D721Med (cell line): ENCODE measurements at places on chromosomes 11 and 22.

- no peak for DNase-seq
Observed at GRCh38 chr11:92128026-92128425, 96.6 kb upstream of the FAT3 start.

DNA sequence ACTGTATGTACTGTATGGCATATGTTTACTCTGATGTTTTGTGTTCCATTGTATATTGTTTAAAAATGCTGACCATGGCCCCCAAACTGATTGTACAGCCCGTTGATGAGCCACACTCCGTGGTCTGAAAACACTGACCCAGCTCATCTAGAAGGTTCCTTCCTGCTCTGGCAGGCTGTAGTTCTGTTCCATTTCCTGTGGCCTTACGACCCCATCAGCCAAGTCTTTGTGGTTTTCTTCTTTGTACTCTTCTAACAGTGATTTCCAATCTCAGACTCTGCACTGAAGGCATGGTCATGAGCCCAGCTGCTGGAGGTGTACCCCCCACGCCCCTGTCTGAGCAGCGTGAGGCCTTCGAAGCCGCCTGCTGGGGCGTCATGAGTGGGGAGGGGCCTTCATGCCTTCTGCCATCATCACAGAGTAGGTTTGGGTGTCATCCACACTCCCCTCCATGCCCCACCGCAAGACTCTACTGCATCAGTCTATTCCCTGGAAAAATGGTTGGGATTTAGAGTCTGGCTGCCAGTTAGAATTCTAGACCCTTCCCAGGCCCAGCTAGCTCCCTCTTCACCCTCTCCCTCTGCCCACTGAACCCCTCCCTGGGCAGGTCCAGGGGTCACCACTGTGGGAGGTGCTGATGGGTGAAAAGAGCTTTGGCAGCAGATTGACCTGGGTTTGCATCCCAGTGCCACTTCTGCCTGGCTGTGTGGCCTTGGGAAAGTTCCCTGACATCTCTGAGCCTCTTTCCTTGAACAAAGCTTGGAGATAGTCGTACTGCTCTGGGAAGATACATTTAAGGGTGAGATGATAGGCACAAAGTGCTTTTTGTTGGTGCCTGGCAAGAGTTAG, 11.3 kb upstream of the C11orf96 start:
- no peak for DNase-seq

DNA sequence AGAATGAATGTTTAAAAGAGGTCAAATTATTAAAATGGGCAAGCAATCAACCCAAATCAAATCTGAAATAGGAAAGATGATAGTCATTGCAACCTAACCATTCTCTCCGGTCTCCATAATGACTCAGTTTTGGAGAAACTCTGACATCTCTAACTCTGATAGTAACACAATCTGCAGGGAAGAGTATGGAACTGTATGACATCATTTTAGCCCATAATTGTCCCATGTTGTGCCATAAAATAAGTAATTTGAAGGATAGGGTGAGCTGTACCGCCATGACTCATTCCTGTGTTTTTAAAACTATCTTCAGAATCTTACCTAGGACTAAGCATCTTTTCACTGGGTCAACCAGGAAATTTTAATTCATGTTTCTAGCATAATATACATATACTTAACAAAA, 350.8 kb downstream of the DLG2 start:
- no peak for DNase-seq

DNA sequence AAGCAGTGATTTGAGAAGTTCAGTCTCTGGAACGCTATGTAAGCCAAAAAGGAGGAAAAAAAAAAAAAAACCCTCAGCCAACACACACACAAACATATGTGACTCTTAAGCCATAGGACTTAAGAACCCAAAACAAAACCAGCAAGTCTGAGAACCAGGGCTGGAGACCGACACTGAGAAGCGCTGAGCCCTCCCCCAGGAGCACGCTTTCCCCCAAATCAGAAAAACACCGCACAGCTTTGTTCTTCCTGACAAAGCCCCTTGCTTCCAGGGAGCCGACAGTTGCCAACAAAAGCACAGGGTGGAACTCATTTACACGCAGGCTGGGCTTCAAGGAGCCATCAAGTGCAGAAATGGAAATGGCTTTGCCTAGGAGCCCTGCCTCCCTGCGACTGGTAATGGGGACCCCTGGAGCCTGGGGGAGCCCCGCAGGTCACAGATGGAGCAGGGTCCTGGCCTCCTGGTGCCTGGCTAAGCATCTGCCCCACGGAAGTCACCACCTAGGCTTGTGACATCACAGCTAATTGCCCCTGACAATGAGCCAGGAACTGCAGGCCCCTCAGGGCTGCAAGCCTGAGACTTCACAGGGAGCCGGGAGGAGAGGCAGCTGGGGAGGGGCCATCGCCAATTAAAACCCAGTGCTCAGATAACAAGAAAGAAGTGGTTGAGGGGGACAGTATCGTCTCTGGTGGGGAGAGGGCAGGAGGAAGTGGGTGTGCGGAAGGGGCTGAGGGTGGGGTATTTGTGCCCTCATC, 66.9 kb downstream of the NFAM1 start:
- no peak for DNase-seq

- no peak for DNase-seq
Observed at GRCh38 chr11:12968826-12969225, 40.3 kb upstream of the RASSF10 start.

GRCh38 chr11:81866896-81867295, 866.8 kb downstream of the FAM181B start:
- DNase-seq: no peak

DNA sequence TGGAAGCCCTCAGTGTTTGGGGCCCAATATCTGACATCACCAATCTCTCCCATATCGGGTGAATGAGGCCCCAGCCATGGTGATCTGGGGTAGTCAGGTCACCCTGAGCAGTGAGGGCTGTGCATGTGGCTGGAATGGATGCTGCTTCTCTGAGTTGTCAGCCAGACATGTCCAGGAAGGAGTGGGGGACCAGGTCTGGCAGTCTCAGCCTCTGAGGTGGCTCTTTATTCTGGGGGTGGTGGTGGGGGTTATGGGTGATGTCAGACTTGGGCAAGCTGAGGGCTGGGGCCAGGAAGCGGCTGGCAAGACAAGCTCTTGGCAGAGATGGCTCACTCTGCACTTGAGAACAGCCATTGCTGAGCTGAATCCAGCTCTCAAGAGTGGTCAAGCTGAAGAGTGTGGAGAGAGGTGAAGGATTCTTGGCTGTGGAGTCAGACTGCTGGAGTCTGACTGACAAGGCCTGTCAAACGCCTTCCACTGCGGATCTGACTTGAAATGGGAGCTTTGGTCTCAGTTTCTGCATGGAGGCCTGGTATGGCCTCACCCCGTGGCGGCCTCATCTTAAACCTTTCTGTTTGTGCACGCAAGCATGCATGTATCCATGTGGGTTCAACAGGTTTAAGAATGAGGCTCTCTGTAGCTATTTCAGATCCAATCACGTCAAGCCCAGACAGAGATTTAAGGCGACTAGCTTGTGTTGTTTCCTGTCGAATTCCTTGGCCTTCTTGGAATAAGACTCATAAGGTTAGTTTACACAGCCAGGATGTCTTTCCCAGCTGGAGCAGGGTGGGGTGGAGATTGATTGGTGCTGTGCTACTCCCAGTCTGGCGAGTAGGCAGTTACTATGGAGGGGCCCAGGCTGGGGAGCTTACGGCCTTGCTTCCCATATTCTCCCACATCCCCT, 83.9 kb upstream of the TIMP3 start:
- DNase-seq: no peak

- no peak for DNase-seq
Observed at GRCh38 chr11:102267609-102268008, 49.7 kb upstream of the BIRC3 start.

DNA sequence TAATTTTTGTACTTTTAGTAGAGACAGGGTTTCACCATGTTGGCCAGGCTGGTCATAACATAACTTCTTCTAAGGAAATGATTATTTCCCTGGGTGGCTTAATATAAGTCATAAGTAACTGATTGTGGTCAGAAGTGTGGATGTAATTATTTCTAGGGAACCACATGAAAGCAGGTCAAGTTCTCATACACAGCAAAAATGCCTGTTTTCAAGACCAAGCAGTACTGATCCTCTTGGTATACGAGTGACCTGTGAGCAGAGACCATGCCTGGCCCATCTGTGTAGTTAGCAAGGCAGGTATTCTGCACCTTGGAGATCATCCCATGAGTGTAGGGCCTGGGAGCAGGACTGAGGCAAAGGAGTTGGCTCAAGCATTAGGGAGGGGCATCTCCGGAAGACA, 32.5 kb upstream of the NUCB2 start:
- DNase-seq: no peak

- no peak for DNase-seq
Observed at GRCh38 chr11:120722524-120722923, 211.0 kb downstream of the GRIK4 start.

GRCh38 chr11:112050721-112051120, 23.1 kb downstream of the PIH1D2 start:
- DNase-seq: no peak

DNA sequence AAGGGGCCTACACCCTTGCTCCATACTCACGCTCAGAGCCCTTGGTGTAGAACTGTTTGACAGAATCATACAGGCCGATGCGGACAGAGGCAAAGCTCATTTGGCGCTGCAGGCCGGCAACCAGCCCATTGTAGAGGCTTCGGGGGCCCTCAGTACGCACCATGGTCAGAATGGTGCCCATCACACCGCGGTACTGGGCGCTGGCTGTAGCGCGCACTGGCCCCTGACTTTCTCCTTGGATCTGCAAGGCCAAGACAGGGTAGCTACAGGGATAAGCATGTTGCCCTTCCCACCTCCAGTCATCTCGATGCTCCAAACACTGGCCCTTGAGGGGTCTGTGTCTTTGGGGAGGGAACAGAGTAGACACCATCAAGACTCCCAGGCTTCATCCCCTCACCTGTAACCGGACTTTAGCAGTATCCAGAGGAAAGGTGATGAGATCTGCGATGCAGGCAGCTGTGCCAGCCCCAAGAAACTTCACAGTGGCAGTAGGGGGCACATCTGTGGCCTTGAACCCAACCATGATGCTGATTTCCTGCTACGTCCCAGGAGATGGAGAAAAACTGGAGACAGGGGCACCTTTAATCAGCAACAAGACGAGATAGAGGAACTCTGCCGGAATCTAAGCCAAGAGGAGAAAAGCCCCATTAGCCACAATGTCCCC, 4.7 kb downstream of the UCP2 start:
- DNase-seq: no peak

DNA sequence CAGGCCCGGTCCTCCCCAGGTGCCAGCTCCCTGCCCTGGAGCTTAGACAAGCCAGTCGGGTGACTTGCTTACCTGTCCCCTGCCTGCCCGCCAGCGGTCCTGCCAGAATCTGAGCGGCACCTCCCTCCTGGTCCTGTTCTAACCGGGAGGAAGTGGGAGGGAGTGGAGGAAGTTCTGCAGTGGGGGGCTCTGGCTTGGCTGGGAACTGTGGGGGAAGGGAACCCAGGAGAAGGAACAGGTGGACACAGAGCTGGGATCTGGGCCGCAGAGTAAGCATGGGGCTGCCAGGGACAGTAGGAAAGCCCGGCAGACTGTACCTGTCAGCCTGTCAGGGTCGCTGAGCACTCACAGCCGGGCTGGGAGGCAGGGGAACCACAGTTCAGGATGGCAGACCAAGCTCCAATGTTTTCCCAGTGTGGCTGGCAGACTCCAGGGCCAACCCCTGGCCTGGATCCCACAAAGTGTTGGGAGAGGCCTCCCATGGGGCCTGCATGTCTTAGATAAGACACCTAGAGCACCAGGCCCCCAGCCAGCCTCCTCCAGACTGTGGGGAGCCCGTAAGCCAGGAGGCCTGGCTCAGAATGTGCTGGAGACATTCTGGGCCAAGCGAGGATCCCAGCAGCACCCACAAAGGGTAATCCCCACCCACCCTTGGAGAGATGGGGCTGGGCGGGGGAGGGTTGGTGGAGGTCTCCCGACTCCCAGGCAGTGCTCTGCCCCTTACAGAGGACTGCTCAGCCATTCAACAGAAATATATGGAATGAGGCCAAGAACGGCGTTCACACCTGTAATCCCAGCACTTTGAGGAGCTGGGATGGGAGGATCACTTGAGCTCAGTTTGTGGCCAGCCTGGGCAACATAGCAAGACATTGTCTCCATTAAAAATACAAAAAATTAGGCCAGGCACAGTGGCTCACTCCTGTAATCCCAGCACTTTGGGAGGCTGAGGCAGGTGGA, 2.3 kb downstream of the CYB5R3 start:
- DNase-seq: no peak

DNA sequence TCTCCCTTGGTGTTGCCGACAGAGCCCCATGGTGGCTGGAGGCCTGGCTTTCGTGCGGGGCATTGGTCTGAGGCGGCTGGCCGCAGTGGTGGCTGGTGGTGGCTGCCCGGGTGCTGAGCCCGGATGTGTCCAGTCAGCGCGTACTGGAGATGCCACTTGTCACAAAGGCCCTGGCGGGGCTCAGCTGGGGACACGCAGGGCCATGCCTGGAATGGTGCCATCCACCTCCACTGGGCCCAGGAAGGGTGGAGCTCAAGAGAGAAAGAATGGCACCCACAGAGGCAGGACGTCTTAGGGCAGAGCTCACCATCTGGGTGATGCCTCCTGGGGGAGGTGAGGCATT, 92.5 kb downstream of the CEP164 start:
- DNase-seq: no peak

DNA sequence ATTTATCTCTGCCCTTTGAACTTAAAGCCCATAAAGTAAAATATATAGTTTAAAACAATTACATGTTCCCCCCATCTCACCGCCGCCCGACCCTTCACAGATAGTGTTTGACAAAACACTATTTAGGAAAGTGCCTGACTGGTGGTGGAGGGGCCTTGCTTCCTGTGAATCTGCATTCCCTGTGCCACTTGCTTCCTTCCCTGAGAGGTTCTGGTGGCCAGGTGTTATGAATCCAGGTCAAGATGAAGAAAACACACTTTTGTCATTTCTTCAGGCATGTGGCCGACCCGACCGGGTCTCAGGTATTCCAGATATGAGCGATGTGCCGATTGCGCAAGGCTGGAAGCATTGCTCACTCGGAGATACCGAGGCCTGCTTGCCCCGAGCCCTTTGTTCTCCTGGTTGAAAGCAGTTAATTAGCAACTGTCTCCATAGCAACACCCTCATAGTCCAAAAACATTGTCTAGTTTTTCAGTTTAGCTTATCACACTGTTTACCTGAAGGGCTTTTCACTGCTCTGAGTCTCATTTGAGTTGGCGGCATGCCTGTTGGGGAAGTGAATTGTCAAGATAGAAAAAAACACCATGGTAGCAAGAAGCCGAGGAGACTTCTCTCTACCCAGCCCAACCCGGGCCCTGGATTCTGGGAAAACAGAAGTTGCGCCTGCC, 128.3 kb downstream of the TEAD1 start:
- no peak for DNase-seq
